ENCODE measurements at places on chromosomes 7 and 10.

- DNase-seq, result no peak
These were observed 23.2 kb downstream of the ELN start for GRCh38 chr7:74051193-74051592.

DNA sequence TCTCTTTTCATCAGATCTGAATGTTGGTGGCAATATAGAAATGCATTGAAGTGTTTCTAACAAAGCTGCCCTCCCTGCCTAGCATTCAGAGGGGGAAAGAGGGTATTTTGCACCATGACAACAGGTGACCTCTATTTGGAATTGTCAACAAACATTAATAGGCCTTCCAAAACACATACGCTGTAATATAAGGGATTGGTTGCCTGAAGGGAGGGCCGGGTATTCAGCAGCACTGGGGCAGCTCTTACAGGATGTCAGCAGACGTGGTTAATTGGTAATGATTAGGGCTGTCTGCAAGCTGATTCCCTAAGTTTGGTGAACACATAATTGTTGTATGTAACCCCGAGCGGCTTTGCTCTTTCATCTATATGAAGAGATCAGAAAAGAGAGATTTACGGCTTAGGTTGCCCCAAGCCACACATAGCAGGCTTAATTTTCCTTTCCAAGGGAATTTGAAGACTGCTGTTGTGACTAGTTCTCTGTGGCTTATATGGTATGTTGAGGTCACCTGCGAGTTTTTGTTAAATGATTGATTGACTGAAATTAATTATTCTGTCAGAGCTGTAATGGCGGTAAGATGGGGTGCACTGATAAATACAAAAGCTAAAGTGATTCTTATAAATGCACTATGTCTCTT lies 759.3 kb downstream of the LRMDA start:
- DNase-seq, result no peak

DNA sequence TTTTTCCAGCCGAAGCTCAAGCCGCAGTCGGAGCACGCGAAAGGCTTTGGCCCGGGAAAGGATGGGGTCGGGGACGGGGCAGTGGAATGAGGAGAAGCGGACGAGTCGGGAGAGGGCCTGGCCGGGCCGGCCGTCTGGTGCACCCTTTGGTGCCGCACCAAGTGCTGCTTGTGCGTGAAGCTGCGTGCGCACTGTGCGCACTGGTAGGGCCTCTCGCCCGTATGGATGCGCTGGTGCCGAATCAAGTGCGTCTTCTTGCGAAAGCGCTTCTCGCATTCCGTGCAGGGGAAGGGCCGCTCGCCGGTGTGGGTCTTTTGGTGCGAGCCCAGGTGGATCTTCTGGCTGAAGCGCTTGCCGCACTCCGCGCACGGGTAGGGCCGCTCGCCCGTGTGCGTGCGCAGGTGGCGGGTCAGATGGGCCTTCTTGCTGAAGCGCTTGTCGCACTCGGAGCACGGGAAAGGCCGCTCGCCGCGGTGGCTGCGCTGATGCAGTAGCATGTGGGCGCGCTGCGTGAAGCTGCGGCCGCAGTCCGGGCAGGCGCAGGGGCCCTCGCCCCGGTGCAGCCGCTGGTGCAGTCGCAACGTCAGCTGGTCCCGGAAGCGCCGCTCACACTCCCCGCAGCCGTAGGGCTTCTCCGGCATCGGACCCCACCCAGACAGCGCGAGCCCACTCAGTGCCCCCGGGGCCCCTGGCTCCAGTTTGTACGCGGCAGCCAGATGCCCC lies 7.8 kb downstream of the ZNF467 start:
- no peak for DNase-seq

GRCh38 chr7:25584112-25584938 lies 356.0 kb upstream of the NPVF start:
- DNase-seq, result no peak

DNA sequence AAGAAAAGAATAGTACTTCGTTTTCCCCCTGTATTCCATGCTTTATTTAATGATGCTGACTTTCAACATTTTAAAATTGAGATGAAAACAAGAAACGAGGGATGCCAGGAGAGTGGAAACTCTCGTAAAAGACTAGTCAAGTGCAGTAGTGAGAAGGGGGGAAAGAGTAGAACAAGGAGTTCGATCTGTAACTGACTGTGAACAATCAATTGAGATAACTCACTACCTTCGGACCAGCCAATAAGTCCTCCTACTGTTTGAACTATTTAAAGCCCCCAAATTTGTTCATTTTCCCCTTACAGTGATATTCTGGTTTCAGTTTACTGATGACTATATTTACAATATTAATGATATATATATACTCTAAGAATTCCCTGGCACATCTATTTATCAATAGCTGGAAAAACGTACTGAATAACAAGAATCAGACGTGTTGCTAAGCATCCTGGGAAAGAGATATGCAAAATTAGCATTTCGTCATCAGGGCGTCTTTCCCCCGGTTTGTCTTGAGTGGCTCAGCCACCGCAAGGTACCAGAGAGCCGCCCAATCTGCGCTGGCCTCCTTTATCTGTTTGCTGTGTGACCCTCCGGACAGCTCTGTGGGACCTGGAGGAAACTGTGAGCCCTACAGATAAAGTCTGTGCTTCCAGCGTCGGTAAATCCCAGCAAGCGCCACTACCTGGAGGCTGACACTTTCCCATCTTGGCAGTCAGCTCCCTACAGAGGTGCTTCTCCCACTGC lies 41.1 kb downstream of the PDIA4 start:
- DNase-seq, result peak; percentile 97

DNA sequence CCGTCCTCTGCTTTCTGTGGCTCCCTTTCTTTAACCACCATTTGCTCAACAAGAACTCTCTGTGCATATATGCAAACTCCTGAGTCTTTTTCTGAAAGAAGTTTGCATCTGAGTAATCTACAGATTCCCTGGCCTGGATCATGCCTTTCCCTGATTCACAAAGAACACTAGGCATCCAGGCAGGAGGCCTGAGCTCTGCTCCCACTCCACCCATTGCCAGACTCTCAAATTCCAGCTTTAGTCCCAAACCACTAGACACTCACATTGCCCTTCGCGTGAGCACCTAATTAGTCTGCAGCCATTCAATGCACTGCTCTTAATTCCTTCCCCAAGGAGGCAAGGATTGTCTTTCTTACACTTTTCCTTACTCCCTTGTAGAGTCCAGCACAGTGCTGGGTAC lies 60.9 kb downstream of the ABCC2 start:
- no peak for DNase-seq

DNA sequence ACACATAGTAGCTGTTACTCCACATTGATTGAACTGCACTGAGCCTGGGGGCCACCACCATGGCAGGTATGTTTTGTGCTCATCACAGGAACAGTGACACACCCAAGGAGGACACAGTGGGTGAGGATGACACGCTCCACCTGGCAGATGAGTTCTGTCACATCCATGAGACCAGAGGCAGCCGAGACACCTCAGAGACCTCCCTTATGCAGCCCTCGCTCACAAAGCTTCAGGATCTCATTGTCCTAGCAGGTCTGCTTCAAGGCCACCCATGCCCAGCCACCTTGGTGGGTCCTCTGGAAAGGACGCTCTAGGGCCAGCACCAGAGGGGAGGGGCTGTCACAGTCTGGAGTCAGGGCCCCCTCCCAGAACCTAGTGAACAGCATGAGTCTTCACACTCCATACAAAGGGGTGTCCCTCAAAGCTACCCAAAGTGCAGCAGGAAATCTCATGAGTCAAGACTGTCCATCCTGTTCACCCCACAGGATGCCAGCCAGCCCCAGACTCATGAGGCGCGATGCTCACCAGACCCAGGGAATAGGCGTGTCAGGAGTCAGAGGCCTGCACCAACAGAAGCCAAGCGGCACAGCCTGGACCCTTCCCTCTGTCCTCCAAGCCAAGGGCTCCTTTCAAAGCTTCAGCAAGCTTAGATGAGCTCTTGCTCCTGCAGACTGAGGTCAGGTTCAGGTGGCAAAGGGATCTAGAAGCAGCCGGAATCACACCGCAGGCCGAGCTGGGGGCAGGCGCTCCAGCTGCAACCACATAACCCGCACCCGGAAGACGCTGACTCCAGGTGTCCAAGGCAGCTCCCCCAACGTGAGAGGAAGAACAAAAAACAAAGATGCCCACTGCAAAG lies 9.6 kb downstream of the FAM53B start:
- peak; percentile 69 for DNase-seq

All from MM.1S (cell line).